ENCODE measurements at places on chromosomes 7 and 10. TPM values are rescaled to one million over a fixed set of nuclear protein-coding genes. Genes with fewer than 3 reads are reported as not detected.

Gene NSUN5
- 53.6 TPM for total RNA-seq

Gene CALCR
- not detected for total RNA-seq

Gene GRK5
- 16.9 TPM for total RNA-seq

Gene FOXP2
- total RNA-seq = not detected

GRCh38 chr7:148787571-148788295 lies 89.0 kb downstream of the CUL1 start:
- peaks cover 58% of the 10 kb centered on the region for H3K36me3 ChIP-seq
- no peaks in the 10 kb centered on the region for H3K4me1 ChIP-seq
- H3K27me3 ChIP-seq = no peaks in the 10 kb centered on the region
- peak; percentile 13 for DNase-seq

GRCh38 chr7:79593866-79594301 lies 140.4 kb upstream of the MAGI2 start:
- H3K27ac ChIP-seq = no peak overlapping the region
- H3K4me3 ChIP-seq = no peak overlapping the region
- no peak for DNase-seq
- H3K4me1 ChIP-seq = no peaks in the 10 kb centered on the region
- no peaks in the 10 kb centered on the region for H3K27me3 ChIP-seq

GRCh38 chr7:155665957-155666287 lies 21.5 kb downstream of the RBM33 start:
- H3K27ac ChIP-seq = no peak overlapping the region
- peaks cover 40% of the 10 kb centered on the region for H3K36me3 ChIP-seq
- H3K27me3 ChIP-seq = no peaks in the 10 kb centered on the region
- H3K4me3 ChIP-seq = no peak overlapping the region
- no peak for DNase-seq

GRCh38 chr10:7944215-7944480 lies 110.3 kb upstream of the GATA3 start:
- peaks cover 2% of the 10 kb centered on the region for H3K4me1 ChIP-seq
- no peaks in the 10 kb centered on the region for H3K27me3 ChIP-seq
- no peaks in the 10 kb centered on the region for H3K36me3 ChIP-seq
- no peak for DNase-seq

GRCh38 chr10:43058716-43059335 lies 18.0 kb upstream of the RET start:
- no peaks in the 10 kb centered on the region for H3K36me3 ChIP-seq
- no peak for DNase-seq
- H3K4me1 ChIP-seq = no peaks in the 10 kb centered on the region
- no peak overlapping the region for H3K4me3 ChIP-seq
- H3K27me3 ChIP-seq = peaks cover 3% of the 10 kb centered on the region

- no peaks in the 10 kb centered on the region for H3K27me3 ChIP-seq
- H3K36me3 ChIP-seq = no peaks in the 10 kb centered on the region
- H3K4me3 ChIP-seq = no peak overlapping the region
- DNase-seq = no peak
Measured at GRCh38 chr7:49644396-49645166, 128.9 kb upstream of the VWC2 start.

- no peak for DNase-seq
- no peaks in the 10 kb centered on the region for H3K27me3 ChIP-seq
- H3K36me3 ChIP-seq = no peaks in the 10 kb centered on the region
- H3K4me3 ChIP-seq = no peak overlapping the region
Measured at GRCh38 chr10:52755297-52756062, 17.1 kb downstream of the MBL2 start.

- no peaks in the 10 kb centered on the region for H3K27me3 ChIP-seq
- H3K27ac ChIP-seq = no peak overlapping the region
- no peaks in the 10 kb centered on the region for H3K36me3 ChIP-seq
- no peak for DNase-seq
- H3K4me1 ChIP-seq = no peaks in the 10 kb centered on the region
Measured at GRCh38 chr7:133771788-133772419, 355.2 kb upstream of the LRGUK start.

Data from activated CD8-positive, alpha-beta T cell treated with anti-CD3 and anti-CD28 coated beads, Interleukin-2, amount 10 ng/mL, durations not matched to agents 7 days and 5 days (primary cell).